ENCODE measurements at places on chromosomes 5 and 9. TPM values are rescaled to one million over a fixed set of nuclear protein-coding genes. Genes with fewer than 3 reads are reported as not detected.
A peak's percentile ranks its signal among the peaks of the same experiment; 100 is the strongest.

- H3K27me3 ChIP-seq, result no peaks in the 10 kb centered on the region
- H3K27ac ChIP-seq, result no peak overlapping the region
- no peak for DNase-seq
- H3K4me3 ChIP-seq, result no peak overlapping the region
Measured at GRCh38 chr9:129290606-129291005, 112.5 kb upstream of the IER5L start.

The PCDHAC2 gene
- 3.7 TPM for total RNA-seq

- H3K4me1 ChIP-seq, result no peaks in the 10 kb centered on the region
- H3K27ac ChIP-seq, result no peak overlapping the region
- DNase-seq, result no peak
- H3K27me3 ChIP-seq, result no peaks in the 10 kb centered on the region
Measured at GRCh38 chr9:28197653-28198052, 624.4 kb upstream of the C9orf72 start.

DNA sequence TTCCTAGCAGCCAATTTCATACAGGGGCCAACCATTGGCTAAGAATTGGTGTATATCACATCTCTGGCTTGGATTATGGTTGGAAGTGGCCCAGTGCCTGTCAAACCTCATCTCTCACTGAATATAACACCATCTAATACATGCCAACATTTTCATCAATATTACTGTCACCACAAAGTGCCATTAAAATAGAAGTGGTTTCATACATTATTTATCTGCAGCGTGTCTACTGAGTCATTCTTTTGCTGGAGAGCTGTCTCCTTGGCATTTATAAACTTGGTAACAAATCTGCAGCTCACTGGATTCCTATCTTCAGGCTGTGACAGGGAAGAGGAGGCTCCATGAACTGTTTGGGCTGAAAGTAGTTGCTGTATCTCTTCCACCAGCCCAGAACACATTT lies 70.9 kb downstream of the PTTG1 start:
- no peaks in the 10 kb centered on the region for H3K27me3 ChIP-seq
- H3K4me1 ChIP-seq, result no peaks in the 10 kb centered on the region
- H3K27ac ChIP-seq, result no peak overlapping the region
- no peaks in the 10 kb centered on the region for H3K36me3 ChIP-seq
- no peak overlapping the region for H3K4me3 ChIP-seq

GRCh38 chr9:137128862-137129455 lies 10.0 kb upstream of the GRIN1 start:
- no peaks in the 10 kb centered on the region for H3K36me3 ChIP-seq
- DNase-seq, result no peak
- H3K27me3 ChIP-seq, result peaks cover 5% of the 10 kb centered on the region
- H3K4me1 ChIP-seq, result peaks cover 7% of the 10 kb centered on the region
- peak overlapping the region; percentile 83 for H3K4me3 ChIP-seq

The DNAJC21 gene
- total RNA-seq, result 51.2 TPM

Data from H1 (cell line).